Stimulated activated memory B cell treated with anti-CD40 and anti-IgM and Interleukin-4, amounts not matched to agents 10 μg/mL and 1 μg/mL and 100 μg/mL, for 72 hours (primary cell): ENCODE measurements at places on chromosomes 7 and 10.

GRCh38 chr10:95504246-95504691 is 56.9 kb downstream of the SORBS1 start:
- no peak for ATAC-seq

GRCh38 chr10:57098146-57098545 is 737.1 kb upstream of the ZWINT start:
- ATAC-seq: no peak

- peak; percentile 83 for ATAC-seq
These were observed 31.2 kb downstream of the FOXK1 start for GRCh38 chr7:4713183-4713784.

DNA sequence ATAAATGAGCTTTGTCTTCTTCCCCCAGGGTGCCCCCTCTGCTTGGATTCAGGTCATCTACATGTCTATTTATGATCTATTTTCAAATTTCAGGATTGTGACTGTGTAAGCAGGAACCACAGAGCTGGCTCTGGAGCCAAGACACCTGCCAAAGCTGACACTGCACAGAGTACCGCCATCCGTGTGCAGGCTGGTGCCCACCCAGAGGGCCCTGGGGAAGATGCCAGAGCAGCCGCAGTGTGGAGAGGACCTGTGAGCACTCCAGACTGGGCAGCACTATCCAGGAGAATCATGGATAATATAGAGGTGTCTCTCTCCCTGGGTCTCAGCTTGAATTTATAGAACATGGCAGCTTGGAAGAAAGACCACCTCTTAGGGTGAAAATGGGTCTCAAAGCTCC is 577.5 kb downstream of the GRID1 start:
- ATAC-seq: no peak

- ATAC-seq: no peak
These were observed 24.3 kb upstream of the PPP2R2D start for GRCh38 chr10:131876508-131876907.

DNA sequence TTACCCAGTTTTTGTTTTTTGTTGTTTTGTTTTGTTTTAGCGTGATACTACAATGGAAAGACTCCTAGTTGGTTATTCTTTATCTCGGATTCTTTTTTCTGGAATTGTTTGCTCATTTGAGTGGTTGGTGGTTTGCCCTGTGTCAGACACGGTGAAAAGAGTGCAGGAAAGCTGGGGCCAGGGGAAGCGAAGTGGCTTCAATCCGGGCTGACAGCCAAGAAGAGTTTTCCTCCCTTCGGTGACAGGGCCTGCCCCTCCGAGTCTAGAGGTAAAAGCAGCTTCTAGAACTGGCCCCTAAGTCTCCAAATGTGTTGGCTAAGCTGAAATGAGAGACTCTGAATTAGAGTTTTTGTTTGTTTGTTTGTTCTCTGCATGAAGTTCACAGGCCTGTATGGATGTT is 5.7 kb upstream of the AP5Z1 start:
- no peak for ATAC-seq

- no peak for ATAC-seq
These were observed 526 bp downstream of the SFRP5 start for GRCh38 chr10:97771055-97771891.

GRCh38 chr7:42197451-42197850 is 39.6 kb downstream of the GLI3 start:
- ATAC-seq: no peak

GRCh38 chr10:122468926-122469781 is 7.8 kb downstream of the HTRA1 start:
- no peak for ATAC-seq

- no peak for ATAC-seq
These were observed 92.7 kb downstream of the LSMEM1 start for GRCh38 chr7:112573302-112574039.

DNA sequence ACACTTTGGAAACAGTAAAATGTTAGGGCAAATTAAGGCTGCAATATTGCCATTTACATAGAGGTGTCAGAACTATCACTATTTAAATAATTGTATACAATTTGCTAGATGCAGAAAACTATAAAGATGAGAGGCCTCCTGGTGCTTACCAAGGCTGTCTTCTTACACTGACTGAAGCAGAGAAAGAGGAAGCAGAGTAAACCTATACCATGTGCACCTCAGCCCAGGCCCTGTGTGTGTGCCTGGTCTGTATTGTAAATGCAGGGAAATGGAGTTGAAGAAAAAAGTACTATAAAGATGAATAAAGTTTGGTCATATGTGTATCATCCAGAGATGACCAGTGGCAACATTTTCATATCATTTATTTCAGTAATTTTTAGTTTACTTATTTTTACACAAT is 29.2 kb downstream of the ELMO1 start:
- peak; percentile 81 for ATAC-seq

GRCh38 chr7:143382126-143382790 is 1.1 kb downstream of the ZYX start:
- no peak for ATAC-seq

DNA sequence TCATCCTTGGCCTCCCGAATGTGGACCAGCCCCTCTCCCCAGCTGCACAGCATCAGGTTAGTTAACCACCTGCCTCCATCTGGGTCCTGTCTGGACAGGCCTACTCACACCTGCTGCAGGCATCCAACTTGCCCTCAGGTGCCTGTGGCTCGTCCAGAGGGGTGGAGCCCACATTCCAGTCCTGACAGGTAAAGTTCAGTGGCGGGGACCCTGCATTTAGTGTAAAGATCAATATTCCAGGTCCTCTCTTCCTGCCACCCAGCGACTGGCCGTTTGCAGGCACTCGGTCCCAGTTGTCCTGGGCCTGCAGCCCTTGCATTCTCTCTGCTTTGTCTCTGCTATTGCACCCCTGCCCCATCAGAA is 15.0 kb downstream of the HTRA1 start:
- ATAC-seq: no peak

DNA sequence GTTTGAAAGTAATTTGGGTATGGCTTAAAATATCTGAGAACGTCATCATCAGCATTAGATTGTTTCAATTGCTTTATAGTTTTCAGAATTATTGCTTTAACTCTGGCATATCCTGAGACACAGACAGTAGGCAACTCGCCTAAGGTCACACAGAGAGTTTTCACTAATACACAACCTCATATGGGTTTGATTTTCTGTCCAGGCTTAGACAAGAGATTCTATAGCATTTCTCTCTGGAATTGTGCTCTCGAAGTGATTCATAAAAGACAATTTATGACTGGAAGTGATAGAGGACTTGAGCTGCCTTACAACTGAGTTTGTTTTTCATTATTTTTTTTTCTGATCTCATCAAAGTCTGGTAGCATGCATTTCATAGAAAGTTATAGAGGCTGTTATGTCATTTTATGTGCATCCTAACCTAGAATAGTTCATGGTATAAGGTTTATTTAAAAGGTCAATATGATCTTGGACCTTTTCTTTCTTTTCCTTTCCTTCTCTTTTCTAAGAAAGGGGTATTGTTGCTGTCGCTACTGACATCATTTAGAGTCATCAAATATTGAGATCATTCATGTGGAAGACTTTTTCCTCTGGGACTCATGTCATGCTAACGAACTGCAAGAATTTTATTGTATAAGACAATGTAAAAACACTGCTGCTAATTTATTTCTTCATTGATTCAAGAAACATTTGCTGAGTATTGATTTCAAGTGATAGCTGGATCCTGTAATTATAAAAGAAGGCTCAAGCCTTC is 278.2 kb downstream of the PLXDC2 start:
- ATAC-seq: no peak

GRCh38 chr10:105094048-105094447 is 453.0 kb downstream of the SORCS3 start:
- no peak for ATAC-seq

DNA sequence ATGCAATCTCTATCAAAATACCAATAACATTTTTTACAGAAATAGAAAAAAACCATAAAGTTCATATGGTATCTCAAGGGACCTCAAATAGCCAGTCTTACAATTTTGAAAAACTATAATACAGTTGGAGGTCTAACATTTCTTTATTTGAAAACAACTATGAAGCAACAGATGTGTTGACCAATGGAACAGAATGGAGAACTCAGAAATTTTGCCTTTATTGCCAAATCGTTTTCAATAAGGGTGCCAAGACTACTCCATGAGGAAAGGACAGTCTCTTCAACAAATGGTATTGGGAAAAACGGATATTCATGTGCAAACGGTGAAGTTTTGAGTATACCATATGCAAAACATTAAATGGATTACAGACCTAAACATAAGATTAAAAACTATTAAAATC is 470.8 kb upstream of the DPP6 start:
- no peak for ATAC-seq
